Suppressor macrophage treated with lipopolysaccharide for 4 hours (primary cell): ENCODE measurements at places on chromosomes 2 and 18.

DNA sequence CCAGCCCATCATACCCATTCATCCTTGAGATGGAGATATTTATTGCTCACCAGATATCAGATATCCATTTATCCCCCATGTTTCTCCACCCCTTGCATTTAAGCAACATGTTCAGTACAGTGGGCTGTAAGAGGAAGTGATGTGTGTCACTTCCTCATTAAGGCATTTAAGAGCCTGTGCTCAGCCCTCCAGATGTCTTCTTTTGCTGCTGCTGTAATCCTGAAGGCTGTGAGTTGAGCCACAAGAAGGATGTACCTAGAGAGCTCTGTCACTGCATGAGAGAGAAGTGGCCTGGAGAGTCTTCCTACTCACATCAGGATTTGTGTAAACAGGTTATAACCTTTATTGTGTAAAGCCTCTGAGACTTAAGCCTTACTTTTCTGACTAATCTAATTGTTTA is 151.8 kb upstream of the UNC80 start:
- DNase-seq: peak; percentile 32

GRCh38 chr2:86323273-86324021 is 14.0 kb downstream of the REEP1 start:
- DNase-seq: no peak

DNA sequence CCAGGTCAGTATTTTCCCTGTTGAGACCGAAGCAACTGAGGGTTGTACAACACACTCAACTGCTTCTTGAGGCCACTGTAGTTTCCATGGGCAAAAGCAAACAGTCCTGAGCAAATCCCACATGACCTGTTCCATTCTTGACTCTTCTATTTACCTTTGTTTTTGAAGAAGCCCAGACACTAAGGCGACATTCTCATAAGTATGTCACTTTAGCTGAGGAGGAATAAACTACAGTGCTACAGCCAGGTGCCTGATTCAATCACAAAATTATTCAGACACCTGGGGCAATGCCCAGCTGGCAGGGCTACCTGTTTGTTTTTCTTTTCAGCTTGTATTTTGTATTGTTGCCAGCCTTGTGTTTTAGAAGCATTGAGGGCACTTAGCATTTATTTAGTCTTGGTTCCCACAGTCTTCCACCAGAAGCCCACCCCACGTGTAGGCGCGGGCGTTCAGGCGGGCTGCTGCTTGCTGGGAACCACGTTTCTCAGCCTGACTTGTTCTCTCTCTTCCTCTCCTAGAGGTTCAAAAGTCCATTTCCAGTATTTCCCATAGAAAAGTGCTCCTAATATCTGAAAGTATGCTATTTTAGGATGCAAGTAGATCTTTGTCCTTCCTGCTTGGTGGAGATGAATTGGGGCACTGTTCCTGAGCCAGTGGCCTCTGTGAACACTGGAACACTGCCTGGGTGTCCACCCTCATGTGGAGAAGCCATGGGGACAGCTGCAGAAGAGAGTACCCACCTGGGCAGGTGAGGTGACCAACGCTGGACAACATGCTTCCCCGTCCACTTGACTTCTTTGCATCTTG is 99.0 kb upstream of the COPS8 start:
- DNase-seq: no peak

DNA sequence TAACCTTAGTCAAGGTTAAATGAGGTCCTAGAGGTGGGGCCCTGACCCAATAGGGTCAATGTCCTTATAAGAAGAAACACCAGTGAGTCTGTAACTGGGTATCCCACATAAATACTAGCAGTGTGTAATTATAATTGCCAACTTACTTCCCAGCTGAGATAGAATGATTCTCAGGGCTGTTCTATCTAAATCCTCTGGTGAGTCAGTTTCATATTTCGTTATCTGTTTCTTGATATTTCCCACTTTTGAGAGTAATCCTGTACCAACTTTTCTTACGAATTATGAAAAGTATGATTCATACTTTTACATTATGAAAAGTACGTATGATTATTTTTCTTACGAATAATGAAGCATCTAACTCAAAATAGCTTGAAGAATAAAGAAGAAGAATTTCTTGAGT is 546.8 kb upstream of the NETO1 start:
- DNase-seq: no peak
